ENCODE measurements at places on chromosomes 7 and 10.

DNA sequence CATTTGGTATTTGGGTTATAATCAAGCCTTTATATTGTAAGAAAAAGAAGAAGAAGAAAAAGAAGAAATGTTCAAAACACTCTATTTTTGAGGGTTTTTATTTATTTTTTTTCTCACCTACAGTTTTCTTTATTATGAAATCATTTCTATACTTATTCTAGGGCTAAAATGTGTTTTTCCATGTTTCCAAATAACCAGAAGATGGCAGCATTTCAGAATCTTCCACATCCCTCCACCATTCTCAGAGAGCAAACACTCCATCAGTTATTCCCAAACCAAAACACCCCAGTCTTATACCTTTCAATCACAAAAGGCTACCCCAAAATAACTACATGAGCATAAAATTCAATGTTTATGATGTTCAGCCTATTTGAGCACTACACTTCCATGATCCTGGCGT, 38.7 kb upstream of the PPP1R17 start:
- DNase-seq, result no peak

- DNase-seq, result no peak
Measured at GRCh38 chr10:115606086-115606485, 512.9 kb downstream of the ATRNL1 start.

DNA sequence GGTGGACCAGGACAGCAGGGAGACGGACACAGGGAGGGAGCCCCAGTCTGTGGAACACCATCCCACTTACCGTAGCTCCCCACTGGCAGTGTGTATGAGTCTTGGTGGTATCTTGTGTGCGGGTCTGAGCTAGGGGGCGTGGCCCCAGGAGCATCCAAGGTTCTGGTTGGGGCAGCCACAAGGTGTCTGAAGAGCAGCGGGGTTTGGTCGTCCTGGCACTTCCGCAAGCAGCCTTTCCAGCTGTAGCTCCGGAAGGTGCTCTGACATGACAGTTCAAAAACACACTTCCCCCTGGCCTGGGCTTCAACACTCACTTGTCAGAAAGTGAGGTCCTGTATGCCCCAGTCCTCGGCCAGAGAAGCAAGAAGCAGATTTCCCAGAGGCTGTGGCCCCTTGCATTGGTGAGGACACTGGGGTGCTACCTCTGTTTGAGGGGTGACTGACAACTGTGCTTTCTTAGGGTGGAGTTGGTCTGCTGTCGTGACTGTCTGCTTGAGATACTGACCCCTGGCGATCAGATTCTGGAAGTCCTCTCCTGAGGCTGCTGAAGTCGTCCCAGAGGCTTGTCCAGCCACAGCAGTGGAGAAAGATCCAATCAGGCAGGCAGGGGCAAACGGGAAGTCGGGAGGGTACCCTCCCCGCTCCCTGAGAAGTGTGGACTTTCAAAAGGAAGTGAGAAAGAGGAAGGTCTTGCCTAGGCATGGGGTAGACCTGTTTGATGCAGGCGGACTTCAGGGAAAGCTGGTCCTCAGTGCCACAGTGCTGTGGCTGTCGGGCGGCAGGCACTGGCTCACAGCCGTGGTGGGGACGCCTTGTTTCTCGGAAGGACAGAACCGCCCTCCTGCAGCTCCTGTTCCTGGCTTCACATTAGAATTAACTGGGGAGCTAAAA, 51.4 kb upstream of the PFKFB3 start:
- peak; percentile 73 for DNase-seq

GRCh38 chr10:89867964-89868363, 166.6 kb downstream of the KIF20B start:
- no peak for DNase-seq

- DNase-seq, result no peak
Measured at GRCh38 chr7:119935418-119936025, 337.5 kb upstream of the KCND2 start.

DNA sequence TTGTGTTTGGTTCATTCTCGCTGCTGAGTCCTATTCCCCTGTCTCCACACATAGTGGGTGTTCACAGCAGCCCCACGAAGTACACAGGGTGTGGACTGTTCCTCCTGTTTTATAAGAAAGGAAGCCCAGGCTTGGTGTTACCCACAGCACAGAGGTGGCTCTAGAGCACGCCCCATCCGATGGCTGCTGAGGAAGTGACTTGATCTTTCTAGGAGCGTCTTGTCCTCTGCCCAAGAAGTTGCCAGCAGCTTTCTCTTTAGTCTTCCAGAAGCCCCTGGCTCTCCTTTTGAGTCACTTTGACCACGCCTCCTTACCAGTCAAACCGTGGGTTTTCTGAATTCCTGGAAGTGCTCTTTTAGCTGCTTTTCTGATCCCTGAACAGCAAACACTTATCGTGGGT, 94.0 kb downstream of the GRK5 start:
- DNase-seq, result no peak
